ENCODE measurements at places on chromosomes 12 and 14.

GRCh38 chr12:25366122-25366521, 115.4 kb upstream of the KRAS start:
- DNase-seq = no peak

GRCh38 chr14:21023174-21023573, 1.7 kb downstream of the NDRG2 start:
- no peak for DNase-seq

- DNase-seq = no peak
Observed at GRCh38 chr12:23703051-23703450, 246.4 kb downstream of the SOX5 start.

GRCh38 chr12:110316861-110317260, 35.8 kb downstream of the ATP2A2 start:
- no peak for DNase-seq

DNA sequence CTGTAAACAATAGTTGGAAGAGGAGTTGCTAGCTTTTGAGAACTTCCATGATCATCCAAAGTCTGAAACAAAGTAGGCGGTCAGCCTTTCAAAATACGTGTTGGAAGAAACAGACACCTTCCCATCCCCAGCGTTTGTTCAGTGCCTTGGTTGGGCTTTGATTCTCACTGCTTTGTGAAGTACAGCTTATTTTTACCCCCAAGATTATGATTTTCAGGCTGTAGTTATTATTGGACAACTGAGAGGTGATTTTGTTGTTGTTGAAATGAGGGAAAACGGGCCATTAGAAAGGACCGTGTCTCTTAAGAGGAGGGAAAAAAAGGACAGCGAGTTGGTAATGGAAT, 921 bp upstream of the CEP83 start:
- no peak for DNase-seq

- no peak for DNase-seq
Observed at GRCh38 chr14:85934886-85935254, 404.9 kb downstream of the FLRT2 start.

- DNase-seq = no peak
Observed at GRCh38 chr14:24081739-24082211, 10.4 kb downstream of the CPNE6 start.

DNA sequence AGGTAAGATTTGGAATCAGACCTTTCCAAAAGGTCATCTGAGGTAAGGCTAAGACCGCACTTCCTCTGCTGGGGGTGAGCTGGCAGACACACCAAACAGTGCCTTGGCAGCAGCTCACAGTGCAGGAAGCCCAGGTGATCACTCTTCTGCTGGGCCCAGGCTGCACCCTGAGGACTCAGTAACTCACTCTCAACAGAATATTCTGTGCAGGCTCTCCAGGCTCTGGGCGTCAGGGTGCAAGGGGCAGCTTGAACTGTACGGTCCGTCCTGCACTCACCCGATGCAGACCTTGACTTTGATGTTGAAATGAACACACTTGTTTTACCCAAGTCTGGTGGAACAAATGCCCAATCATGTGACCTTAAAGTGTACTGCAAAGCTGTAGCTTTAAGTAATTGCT, 6.0 kb downstream of the ALKBH2 start:
- DNase-seq = no peak

DNA sequence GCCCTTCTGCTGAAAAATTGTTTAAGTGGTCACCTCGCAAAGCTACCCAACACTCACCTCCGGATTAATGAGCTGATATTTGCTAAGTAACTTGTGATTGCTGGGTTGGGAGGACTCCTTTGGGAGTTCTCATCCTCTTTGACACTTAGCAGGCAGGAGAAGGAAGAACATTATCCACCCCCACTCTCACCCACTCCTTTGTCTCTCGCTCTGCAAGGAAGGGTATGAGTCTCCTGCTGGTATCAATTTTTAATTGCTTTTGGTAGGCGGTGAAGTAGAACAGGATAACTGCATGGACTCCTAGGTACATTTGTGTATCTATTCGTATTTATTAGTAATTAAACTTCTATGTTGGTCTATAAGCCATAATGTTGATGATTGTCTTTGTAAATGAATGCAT, 6.9 kb upstream of the ABHD12B start:
- no peak for DNase-seq

DNA sequence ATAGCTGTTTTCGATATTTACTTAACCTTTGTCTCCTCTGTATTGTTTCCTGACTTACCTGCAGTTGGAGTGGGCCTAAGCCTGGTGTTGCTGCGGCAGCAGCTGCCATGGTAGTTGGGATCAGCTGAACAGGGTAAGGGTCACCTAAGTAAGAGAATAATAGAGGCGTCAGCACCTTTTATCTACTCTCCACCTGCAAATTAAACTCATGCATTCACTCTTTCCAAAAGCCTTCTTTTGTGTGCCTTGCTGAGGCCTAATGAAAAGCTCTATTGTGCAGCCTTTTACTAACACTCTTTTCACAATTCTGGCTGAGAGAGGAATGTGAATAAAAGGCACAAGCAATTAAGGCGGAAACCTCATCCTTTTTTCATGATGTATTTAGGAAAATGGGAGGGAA, 308.7 kb downstream of the SOX5 start:
- DNase-seq = peak; percentile 14

- no peak for DNase-seq
Observed at GRCh38 chr14:35336494-35337268, 44.5 kb downstream of the PSMA6 start.

GRCh38 chr12:55073043-55074022, 52.9 kb upstream of the OR9K2 start:
- DNase-seq = no peak

DNA sequence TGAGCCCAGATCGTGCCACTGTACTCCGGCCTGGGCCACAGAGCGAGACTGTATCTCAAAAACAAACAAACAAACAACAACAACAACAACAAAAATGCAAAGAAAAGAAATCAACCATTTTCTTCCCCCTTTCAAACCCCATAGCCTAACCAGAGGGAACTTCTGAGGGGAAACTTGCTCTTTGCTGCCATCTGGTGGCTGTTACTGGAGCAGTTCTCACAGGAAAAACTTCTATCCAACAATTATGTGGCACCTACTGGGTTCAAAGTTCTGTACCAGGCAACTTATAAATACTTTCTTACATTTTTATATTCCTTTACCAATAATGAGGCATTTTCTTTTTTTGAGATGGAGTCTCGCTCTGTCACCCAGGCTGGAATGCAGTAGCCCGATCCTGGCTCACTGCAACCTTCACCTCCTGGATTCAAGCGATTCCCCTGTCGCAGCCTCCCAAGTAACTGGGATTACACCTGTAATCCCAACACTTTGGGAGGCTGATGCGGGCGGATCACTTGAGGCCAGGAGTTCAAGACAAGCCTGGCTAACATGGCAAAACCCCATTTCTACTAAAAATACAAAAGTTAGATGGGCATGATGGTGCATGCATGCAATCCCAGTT, 50.9 kb upstream of the BICDL1 start:
- peak; percentile 31 for DNase-seq
